ENCODE measurements at places on chromosomes 6 and 20.

- no peak for DNase-seq
Measured at GRCh38 chr6:136963259-136963658, 41.2 kb downstream of the SLC35D3 start.

GRCh38 chr6:152748843-152749242 is 1.8 kb upstream of the VIP start:
- DNase-seq = peak; percentile 46

DNA sequence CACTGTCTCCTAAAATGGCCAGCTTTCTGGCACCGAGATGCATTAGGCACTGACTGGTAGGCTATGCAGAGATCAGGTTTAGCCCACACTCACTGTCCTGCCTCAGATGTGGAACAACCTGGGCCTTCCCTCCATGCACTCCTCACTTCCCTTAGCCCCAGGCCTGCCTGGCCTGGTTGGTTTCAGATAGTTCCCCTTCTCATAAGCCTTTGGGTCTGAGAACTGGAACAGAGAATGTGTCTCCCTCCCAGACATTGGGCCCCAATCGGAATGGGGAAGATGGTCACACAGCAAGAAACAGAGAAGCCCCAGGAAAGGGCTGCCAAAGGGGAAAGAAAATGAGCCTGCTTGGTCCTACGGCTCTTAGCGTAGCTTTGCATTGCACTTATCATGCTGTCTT is 762.1 kb upstream of the CHD6 start:
- no peak for DNase-seq

GRCh38 chr6:225121-225721 is 67.1 kb upstream of the DUSP22 start:
- DNase-seq = no peak

DNA sequence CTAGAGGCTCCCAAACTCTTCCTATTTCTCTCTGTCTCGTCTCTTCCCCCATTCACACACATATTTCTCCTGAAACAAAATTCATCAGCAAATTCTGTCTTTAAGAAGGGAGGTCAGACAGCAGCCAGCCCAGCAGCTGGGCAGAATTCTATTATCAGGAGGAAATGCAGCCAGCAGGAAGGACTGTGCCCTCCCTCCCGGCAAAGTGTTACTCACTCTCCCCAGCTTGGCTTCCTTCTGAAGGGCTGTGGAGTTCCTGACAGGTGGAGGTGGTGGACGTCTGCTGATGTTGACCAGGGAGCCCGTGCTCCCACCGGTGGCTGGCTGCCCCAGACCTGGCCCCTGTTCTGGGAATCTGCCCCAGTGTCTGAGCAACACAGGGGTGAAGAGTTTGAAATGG is 37.3 kb downstream of the KCNB1 start:
- peak; percentile 35 for DNase-seq

GRCh38 chr20:12055161-12055560 is 137.5 kb downstream of the BTBD3 start:
- no peak for DNase-seq

DNA sequence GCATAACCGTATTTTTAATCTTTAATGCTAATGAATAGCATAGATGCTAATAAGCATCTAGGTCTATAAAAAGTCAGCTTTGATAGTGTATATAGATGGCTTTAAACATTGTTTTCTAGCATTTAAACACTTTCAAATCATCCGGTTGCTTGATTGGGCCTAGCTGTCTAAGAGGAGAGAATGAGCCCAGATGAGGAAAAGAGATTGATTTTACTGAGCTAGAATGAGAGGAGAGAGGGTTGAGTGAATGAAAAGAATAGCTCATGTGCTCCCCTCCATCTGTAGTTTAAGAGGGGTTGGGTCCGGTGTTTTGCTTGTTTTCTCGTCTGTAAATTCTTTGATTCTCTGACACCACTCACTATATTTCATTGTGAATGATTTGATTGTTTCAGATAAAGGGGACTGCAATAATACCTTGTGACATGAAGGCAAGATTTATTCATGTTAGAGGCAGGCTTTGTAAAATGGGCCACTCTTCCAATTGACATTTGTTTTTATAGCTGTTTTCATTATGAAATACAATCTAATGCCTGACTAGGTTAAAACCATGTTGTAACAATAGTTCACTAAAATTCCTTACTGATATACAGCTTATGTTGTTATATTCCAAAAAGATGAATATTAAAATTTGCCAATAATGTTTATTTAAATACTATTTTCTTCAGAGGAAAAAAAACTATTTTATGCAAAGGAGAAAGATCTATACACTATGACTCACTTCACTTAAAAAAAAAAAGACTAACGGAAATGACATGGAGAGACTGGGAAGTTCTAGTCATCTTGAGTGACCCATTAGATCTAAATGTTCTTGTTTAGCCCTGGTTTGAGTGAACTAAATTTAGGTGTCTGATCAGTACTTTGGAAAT is 3.2 kb downstream of the PTPN1 start:
- peak; percentile 87 for DNase-seq

DNA sequence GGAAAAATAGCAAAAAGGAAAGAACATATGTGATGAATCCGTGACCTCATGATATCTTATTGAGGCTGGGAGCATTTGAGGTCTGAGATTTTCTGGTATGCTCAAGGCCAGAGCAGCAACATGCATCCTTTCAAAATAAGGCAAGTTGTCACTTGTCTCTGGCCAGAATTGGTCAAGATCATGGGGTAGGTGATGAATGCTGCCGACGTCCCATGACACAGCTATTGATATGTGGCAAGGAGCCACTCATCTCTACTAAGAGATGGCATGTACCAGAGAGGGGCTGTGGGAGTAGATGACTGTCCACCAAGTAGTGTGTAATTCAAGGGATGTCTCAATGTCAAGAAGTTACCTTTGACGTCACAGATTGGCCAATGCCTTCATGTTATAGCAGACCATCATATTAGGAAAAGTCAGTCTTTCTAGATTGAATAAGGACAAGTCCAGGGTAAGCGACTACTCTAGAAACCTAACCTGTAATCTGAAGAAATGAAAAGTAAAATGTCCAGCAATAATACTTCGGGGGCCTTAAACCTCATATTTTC is 527.4 kb downstream of the BMP2 start:
- DNase-seq = no peak

- no peak for DNase-seq
Measured at GRCh38 chr6:89564752-89565427, 73.7 kb downstream of the LYRM2 start.

- DNase-seq = peak; percentile 94
Measured at GRCh38 chr20:10848810-10849370, 175.1 kb upstream of the JAG1 start.

GRCh38 chr6:105194106-105194505 is 14.3 kb upstream of the POPDC3 start:
- peak; percentile 37 for DNase-seq

- peak; percentile 81 for DNase-seq
Measured at GRCh38 chr20:47196091-47197081, 160.1 kb downstream of the ZMYND8 start.

DNA sequence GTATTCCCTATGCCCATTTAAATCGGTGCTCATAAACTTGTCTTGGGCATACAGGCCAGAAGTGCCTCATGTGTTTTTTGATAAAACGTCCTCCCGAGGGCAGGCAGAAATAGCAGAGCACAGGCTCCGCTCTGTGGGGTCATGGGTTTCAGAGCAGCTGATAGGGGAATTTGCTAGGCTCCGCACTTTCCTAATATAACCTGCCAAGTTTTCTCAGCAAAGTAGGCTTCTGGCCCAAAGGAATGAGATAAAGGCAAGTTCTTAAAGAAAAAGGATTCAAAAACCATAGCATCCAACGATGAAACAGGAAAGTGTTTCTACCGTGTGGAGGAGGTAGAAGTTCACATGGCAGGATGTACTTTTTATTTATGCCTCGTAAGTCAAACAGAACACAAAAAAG is 69.8 kb upstream of the RALGAPA2 start:
- DNase-seq = no peak

- no peak for DNase-seq
Measured at GRCh38 chr6:159686040-159686439, 7.0 kb downstream of the SOD2 start.

DNA sequence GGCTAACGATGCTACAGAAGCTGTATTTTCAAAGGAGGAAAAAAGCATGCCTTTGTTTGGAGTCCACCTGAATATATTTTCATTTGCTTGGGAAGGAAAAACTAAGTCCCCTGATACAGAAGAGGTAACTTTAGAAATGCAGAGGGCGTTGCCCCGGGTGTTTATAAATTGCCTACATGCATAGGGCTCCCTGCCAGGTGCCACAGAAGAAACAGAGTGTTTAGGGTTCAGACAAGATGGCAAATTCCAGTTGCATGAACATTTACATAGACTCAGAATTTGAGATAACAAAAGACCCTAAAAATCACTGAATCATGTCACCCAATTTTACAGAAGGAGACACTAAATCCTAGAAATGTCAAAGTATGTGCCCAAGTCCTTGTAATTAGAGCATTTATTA is 19.9 kb downstream of the RIN2 start:
- DNase-seq = peak; percentile 29

DNA sequence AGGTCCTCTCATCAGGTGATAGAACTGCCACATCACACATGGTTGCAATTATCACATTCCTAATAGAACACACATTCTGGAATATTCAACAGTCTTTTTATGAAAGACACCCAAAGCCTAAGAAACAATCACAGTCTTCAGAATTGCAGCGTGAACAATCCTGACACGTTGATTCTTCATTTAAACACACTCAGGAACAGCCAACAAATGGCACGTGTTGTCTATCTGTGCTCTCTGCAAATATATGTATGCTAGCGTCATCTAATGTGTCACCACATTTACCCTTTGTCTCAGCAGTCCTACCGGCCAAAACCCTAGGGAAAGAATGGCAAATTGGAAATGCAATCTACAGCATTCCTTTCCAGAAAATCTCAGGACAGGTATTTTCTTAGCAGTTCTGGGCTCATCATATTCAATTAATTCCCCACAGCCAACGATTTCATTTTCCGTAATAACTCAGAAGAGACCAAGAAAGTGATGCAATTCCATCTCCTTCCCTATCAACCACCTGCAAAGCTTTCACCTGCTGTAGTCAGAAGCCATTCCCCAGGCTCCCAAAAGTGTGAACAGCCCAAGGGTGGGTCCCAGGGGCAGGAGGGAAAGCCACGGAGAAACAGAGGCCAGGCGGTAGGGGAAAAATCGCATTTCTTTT is 280.3 kb upstream of the JARID2 start:
- DNase-seq = peak; percentile 64

GRCh38 chr6:26031595-26032339 is 55.5 kb upstream of the HFE start:
- peak; percentile 96 for DNase-seq

DNA sequence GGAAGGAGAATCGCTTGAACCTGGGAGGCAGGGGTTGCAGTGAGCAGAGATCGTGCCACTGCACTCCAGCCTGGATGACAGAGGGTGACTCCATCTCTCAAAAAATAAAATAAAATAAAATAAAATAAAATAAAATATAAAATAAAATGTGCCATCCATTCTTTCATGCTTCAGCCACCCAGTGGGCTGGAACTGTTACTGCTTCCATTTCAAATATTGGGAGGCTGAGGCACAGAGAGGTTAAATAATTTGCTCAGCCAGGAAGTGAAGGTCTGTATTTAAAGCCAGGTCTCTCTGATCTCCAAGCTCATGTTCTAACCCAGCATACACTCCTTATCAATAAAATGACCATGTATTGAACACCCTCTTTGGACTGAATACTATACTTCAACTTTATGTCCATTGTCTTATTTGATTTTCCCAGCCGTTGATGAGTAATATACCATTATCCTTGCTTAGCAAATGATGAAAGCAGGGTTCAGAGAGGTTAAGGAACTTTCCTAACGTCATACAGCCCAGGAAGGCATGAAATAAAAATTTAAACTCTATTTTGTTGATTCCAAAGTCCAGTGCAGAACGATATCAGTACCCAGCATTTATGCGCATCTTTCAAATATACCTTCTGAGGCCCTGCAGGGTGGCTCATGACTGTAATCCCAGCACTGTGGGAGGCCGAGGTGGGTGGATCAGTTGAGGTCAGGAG is 25.8 kb upstream of the SLC9A8 start:
- peak; percentile 64 for DNase-seq

- DNase-seq = no peak
Measured at GRCh38 chr6:54020334-54020733, 90.9 kb upstream of the MLIP start.

DNA sequence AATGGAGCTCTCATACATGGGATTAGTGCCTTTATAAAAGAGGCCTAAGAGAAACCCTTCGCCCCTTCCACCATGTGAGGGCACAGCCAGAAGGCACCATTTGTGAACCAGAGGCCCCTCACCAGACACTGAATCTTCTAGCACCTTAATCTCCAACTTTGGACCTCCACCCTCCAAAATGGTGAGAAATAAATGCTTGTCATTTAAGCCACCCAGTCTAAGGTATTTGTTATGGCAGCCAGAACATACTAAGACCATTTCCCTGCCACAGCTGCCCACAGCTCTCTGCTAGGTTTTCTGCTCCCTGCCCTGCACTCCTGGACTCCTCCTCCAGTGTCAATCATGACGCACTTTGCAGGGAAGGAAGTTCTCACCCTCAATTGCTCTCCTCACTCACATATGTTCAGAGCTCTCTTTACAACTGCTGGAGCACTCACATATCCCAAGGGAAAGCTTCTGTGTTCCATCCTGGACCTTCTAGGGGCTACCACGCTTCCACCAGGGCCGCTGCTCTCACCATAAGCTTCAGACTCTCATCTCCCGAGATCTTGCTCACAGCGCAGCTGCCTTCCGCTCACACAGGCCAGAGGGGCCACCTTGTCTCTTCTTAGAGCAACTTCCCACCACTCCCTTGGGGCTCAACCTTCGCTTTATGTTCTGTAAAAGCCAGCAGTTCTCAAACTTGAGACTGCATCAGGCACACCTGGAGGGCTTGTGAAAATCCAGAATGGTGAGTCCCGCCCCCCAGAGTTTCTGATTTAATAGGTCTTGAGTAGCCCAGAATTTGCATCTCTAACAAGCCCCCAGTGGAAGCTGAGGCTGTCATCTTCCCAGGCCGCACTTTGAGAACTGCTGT is 1.6 kb upstream of the LY86 start:
- DNase-seq = no peak

GRCh38 chr6:149063468-149063867 is 254.0 kb upstream of the TAB2 start:
- DNase-seq = no peak

DNA sequence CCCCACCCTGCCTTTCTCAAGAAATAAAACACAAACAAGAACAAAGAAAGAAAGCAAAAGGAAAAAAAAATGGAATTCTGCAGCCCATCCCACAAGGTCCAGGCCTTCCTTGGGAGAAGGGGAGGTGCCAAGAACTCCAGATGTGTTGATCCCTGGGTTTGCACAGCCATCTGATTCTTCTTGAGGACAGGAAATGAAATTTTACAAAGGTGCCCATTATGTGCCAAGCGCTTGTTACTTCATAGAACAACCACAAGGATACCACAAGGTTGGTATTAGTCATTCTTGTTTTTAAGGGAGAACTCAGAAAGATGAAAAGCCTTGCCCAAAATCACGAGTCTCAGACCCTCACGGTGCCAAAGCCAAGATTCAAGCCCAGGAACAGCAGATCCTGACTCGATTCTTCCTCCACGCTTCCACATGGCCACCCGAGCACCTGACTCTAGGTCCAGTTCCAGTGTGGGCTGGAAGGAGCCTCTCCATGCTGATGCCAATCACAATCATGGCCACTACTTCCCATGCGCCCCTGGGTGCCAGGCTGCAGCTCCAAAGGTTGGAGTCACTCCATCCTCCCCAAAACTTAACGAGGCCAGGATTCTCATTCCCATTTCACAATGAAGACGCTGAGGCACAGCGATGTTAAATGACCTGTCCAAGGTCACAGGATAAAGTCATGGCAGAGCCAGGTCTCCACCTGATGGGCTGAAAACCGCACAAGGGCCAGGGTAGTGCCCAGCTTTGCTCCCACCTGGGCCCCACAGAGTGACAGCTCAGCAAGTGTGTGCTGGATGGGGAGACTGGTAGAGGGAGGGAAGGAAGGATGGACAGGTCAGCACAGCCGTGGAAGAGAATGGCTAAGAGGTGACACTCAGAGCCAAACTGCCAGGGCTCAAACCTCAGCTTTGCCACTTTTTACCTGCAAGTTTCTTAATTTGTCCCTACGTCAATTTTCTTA is 66.7 kb upstream of the TOP1 start:
- DNase-seq = peak; percentile 67

Measured in GM23248 (cell line).